ENCODE measurements at places on chromosomes 12 and 14.

DNA sequence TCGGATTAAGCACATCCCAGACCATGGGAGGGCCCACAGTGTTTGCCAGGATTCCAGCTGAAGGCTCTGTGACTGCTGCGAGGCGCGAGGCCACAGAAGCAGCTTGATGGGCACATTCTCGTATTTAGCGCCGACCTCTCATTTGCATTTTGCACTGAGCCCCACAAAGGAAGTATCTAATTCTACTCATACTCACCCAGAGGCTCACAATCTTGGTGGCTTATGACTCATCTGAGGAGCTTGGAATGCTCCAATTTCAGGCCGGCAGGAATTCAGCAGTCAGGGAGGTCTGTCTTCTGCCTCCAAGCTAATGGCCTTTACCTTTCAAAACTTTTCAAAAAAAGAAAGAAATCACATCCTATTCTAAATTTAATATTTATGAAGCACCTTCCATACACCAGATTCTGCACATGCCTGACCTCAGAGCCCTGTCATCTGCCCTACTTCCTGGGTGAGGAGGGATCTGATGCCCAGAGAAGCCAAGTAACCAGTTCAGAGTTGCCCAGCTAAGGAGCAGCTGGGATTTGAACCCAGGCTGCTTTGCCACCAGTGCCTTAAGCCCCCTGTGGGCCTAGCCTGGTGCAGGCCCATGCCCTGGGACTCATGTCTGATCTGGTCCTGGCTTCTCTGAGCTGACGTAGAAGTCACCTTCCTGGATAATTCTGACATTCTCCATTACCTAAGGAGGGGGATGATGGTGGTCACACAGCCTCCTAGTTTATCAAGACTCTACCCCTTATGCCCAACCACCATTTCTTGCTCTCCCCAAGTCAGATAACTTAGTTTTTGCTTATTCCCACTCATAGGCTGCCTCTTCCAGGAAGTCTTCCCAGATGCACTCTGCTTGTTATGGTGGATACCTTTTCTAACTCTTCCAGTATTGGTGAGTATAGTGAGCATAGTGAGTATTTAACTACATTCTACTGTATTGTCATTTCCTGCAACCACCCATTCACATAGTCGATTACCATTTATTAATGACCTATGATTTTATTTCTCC lies 198.9 kb downstream of the RBM19 start:
- no peak for DNase-seq

DNA sequence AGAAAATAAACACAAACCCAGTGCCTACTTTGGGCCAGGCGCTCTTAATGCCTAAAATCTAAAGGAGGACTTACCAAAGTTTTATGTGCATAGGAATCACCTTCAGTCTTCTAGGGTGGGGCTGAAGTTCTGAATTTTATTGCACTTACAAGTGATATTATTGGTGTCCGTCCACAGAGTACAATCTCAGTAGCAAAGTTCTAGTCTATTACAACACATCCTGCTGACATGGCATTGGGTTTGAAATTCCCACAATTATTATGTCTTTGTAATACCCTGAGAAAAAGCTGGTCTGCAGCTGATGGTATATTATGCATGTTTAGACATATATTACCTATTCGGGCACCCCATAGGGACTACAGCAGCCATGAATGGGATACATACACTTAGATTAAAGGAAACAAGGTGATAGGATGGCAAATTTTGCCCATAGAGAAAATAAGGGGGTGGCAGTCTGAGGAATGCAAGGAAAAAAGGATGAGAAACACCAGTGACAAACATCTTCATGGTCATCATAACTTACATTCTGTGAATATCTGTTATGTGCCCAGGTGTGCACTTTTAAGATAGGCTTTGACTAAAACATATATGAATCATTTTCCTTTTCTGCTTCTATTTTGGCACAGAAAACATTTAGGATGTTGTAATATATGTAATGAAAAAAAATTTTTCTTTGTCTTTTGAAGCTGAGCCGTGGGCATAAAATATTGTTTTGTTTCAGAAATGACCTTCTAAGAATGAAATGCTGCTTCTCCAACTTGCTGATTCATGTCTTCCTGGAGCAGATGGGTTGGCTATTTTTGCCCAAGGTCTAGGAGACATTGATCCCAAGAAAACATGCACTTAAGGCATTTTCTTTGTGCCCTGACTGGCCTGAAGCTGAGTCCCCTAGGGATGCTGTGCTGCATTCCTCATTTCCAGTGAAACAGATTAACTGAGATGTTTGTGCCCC lies 27.2 kb upstream of the ALG10 start:
- DNase-seq = no peak

DNA sequence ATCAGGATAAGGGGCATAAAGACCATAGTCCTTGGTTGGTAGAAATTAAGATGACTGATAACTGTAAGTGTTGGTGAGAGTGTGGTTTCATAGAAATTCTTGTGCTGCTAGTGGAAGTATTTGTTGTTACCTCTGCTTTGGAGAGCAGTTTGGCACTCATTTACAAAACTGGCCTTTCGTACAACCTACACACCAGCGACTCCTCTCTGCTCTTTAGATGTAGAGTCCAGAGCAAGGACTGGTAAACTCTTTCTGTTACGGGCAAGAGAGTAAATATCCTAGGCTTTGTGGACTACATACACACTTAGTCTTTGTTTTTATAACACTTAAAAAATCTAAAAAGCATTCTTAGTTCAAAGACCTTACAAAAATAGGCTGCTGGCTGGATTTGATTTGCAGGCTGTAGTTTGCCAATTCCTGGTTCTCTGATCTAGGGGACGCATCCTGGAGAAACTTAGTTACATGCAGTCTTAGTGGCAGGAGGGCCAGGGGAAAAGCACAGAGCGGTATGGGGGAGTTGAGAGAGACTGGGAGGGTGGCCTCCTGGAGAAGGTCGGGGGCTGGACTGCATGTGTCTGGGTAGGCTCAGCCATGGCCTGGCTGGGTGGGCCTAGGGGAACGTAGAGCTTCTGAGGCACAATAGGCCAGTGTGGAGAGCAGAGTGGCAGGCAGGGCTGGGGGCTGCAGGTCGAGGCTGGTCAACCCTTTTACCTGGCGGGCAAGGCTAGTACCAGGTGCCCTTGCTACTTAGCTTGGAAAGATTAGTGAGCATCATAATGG lies 55.3 kb upstream of the AMN start:
- DNase-seq = no peak

GRCh38 chr12:55707841-55708694 lies at the start of gene ITGA7:
TSS of gene ITGA7 (minus strand) at chr12:55707904. CDS start at chr12:55707682, 222 bp downstream.
- peak; percentile 11 for DNase-seq
